Activated CD4-positive, alpha-beta memory T cell treated with anti-CD3 and anti-CD28 coated beads for 36 hours (primary cell): ENCODE measurements at places on chromosomes 3 and 15. TPM values are rescaled to one million over a fixed set of nuclear protein-coding genes. Genes with fewer than 3 reads are reported as not detected.

- DNase-seq: no peak
- H3K4me3 ChIP-seq: no peak overlapping the region
- no peaks in the 10 kb centered on the region for H3K27me3 ChIP-seq
- no peak overlapping the region for H3K27ac ChIP-seq
- no peaks in the 10 kb centered on the region for H3K4me1 ChIP-seq
Measured at GRCh38 chr15:77515613-77516012, 94.9 kb downstream of the HMG20A start.

- peaks cover 23% of the 10 kb centered on the region for H3K36me3 ChIP-seq
- H3K27me3 ChIP-seq: no peaks in the 10 kb centered on the region
- H3K4me1 ChIP-seq: peaks cover 56% of the 10 kb centered on the region
- peak; percentile 43 for DNase-seq
- H3K4me3 ChIP-seq: peak overlapping the region; percentile 91
Measured at GRCh38 chr3:50238549-50239026, 2.6 kb downstream of the GNAI2 start.

DNA sequence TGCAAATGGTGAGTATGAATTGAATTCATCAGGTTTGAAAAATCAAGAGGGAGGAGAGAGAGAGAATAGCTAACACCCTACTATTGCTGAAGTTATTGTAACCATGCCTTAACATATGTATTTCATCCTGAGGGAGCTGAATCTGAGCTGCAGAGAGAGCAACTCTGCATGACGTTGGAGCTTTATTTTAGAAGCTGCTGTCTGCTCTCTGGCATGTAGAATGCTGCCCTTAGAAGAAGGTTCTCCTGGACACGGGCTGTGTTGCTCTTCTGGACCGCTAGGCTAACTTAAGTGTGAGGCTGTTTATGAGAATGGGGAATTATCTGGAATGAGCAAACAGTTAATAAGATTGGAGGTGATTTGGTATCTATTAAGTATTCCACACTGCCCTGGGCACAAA is 814.6 kb downstream of the AGBL1 start:
- H3K27ac ChIP-seq: no peak overlapping the region
- H3K27me3 ChIP-seq: peaks cover 3% of the 10 kb centered on the region
- no peak overlapping the region for H3K4me3 ChIP-seq
- DNase-seq: no peak
- no peaks in the 10 kb centered on the region for H3K36me3 ChIP-seq
- no peaks in the 10 kb centered on the region for H3K4me1 ChIP-seq

GRCh38 chr3:115590873-115591272 is 32.4 kb upstream of the GAP43 start:
- DNase-seq: no peak
- H3K27ac ChIP-seq: no peak overlapping the region

GRCh38 chr3:49025793-49026520 is 3.2 kb downstream of the IMPDH2 start:
- no peak for DNase-seq
- peaks cover 54% of the 10 kb centered on the region for H3K4me1 ChIP-seq
- peak overlapping the region; percentile 24 for H3K27ac ChIP-seq
- H3K36me3 ChIP-seq: peaks cover 69% of the 10 kb centered on the region

- peak; percentile 16 for DNase-seq
- H3K27ac ChIP-seq: no peak overlapping the region
- H3K4me1 ChIP-seq: peaks cover 39% of the 10 kb centered on the region
Measured at GRCh38 chr15:91961357-91961756, 107.8 kb downstream of the SLCO3A1 start.

Gene FAM43A
- 7.4 TPM for total RNA-seq

DNA sequence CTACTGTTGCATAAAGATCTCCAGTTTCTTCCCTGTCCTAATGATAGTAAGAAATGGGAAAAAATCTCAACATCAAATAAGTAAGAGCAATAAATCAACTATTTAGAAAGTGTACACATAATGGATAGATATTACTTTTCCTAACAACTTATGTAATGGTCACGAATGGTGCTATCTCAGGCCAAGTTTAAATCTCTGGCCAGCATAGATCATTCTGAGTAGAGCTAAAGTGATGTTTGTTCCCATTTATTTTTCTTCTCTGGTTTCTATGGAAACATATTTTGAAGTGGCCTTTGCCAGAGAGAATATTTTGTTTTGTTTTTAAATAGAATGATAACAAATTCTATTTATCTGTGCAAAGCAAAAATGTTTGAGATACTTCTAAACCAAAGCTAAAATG is 249.7 kb upstream of the TTC14 start:
- H3K27ac ChIP-seq: no peak overlapping the region
- no peaks in the 10 kb centered on the region for H3K4me1 ChIP-seq
- H3K27me3 ChIP-seq: peaks cover 2% of the 10 kb centered on the region
- H3K36me3 ChIP-seq: no peaks in the 10 kb centered on the region
- H3K4me3 ChIP-seq: no peak overlapping the region
